Jurkat, Clone E6-1 (cell line): ENCODE measurements at places on chromosomes 6 and 20.
A peak's percentile ranks its signal among the peaks of the same experiment; 100 is the strongest.

- no peak for DNase-seq
Measured at GRCh38 chr6:7169296-7169721, 61.5 kb downstream of the RREB1 start.

- no peak for DNase-seq
Measured at GRCh38 chr6:16129623-16130401, 926 bp downstream of the MYLIP start.

DNA sequence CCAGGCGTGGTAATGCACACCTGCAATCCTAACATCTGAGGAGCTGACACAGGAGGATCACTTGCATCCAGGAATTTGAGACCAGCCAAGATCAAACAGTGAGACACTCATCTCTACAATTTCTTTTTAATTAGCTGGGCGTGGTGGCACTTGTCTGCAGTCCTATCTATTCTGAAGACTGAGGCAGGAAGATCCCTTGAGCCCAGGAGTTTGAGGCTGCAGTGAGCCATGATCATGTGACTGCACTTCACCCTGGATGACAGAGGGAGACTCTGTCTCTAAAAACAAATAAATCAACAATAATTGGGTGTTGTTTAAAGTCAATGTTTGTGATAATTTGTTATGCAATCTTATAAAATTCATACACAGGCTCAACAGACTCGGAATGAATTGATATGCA, 18.0 kb upstream of the HLA-A start:
- no peak for DNase-seq

DNA sequence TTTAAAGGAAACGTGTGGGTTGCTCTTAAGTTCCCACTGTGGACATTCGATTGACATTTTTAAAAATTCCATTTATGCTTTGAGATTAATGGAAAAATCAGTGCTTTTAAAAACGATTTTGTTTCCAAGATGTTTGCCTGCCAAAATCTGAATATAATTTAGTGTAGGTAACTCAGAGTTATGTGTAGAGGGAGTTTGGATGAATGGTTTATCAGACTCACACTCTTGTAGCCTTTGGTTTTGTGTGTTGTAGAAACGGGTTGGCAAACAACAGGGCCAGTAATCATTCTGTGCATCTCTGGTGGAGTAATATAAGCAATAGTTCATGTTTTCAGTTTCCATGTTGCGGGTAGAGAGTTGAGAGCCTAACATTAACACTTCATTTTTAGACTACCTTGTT, 140.6 kb downstream of the RPS12 start:
- DNase-seq, result no peak

DNA sequence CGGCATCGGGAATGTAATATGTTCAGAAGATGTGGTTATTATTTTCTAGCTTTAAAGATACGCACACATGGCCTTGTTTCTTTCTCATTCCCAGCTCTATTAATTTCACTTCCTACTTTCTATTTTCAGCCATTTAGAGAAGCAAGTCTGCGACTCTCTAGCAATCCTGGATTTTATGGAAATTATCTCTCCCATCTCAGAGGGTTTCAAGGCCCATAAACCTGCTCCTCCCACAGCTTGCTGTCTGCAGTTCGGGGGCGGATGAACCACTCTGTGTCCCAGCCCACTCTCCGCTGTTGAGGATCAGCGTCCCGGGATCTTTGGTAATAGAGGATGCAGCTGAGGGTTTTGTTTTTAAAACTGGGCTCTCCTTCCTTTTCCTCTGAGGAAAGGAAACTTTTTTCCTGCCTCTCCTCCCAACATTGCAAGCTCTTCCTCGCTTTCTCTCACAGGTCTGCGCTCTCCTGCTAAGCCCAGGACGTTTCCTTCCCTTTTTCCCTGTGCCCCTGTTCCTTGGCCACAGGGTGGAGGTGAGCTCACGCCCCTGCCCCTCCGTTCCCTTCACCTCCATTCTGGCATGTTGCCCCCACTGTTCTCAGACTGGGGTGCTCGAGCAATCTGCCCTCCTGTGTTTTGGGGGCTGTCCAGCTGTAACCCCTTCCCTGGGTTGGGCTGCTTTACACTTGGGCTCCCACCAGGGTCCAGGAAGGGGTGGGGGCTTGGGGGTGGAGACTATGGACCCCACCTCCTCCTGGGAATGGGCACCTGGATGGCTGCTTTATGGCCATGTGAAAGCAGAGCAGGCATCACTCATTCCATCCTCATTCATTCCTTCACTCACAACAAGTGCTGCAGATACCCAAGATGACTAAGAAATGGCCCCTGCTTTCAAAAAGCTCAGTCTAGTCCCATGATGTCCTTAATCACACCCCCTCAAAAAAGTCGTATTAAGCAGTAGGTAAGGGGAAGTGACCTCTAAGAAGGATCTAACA, 54.9 kb downstream of the ZBTB9 start:
- DNase-seq, result no peak

- no peak for DNase-seq
Measured at GRCh38 chr20:51354191-51354768, 188.2 kb downstream of the NFATC2 start.

DNA sequence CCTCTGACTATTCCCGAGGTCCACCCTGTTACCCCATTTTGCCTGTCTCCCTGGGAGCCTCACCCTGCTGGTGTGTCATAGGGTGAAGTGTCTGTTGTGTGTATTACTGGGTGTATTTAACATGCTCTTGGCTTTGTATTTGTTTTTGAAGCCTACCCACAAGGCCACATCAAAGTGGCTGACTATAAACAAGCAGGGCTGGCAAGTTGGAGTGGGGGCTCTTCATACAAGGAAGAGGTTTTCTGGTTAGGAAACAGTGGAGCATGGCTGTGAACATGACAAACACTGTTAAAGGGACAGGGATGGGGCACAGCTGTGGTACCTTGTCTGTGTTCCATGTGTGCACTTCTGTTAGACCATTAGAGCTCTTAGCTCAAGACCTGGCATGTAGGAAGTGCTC, 26.3 kb downstream of the HECA start:
- DNase-seq, result peak; percentile 98

- no peak for DNase-seq
Measured at GRCh38 chr6:134830940-134831339, 119.0 kb downstream of the ALDH8A1 start.

DNA sequence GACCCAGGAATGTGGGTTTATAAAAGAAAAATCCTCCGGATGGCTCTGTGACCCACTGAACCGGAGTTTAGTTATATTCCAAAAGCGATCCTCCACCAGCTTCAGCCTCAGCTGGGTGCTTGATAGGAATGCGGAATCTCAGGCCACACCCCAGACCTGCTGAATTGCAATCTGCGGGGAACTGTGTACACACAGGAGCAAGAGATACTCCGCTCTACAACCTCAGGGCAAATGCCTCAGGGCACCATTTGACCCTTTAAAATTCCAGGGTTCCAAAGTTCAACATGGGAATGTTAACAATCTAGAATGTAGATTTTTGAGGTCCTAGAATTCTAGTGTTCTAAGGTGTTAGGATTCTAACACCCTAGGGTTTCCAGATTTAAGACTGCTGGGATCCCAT, 10.8 kb downstream of the BPIFA2 start:
- DNase-seq, result no peak

DNA sequence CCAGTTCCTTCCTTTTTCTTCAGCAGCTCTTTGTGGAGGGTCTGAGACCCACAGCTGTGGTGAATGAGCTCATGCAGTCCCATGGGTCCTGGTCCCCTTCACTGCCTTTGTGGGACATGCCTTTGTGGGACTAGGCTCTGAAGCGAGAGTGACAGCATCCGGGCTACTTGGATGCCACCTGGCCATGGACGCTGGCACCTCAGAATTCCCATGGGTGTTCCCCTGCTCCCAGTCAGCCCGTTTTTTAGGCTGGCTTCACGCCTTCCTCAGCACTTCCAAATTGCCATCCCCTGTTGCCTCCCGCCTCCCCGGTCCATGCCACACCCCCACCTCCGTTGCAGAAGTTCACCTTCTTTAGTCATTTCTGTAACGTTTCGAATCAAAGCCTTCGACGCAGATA, 45.1 kb downstream of the RAMACL start:
- no peak for DNase-seq

DNA sequence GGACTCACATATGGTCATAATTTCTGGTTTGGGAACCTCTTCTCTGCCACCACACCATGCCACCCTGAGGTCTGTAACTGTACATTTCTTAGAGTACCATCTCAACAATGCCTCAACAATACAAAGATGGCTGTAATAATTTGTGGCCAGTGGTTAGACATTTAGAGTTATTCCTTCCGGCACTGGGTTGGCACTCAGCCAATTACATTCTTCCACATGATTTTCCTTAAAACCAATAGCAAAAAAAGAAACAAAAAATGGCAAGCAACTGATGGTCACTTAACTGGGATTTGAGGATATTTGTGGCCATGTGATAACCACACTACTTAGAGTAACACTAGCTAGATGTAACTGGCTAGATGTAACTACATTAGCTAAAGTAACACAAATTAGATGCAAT, 79.9 kb downstream of the SEL1L2 start:
- no peak for DNase-seq

- DNase-seq, result no peak
Measured at GRCh38 chr6:92977018-92977417, 442.3 kb downstream of the EPHA7 start.

DNA sequence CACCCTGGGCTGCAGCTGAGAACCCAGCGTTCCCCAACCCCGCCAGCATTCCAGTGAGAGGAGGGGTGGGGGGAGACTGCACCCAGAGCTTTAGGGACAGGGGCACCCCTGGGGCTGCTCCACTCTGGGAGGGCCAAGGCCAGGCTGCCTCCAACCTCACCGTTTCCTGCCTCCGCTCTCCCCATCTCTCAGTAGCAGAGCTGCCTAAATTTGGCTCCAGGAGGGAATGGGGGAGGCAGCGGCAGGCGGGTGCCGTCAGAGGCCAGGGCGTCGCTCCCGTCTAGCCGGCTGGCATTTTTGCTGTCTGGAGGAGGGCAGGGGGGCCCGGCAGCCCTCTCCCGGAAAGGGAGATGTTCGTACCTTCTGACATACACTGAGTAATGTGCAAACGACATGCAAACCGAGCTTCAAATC, 46.6 kb downstream of the NOL4L start:
- no peak for DNase-seq
